ENCODE measurements at places on chromosomes 3 and 15. TPM values are rescaled to one million over a fixed set of nuclear protein-coding genes. Genes with fewer than 3 reads are reported as not detected.

The SLC51B gene
- total RNA-seq: not detected

DNA sequence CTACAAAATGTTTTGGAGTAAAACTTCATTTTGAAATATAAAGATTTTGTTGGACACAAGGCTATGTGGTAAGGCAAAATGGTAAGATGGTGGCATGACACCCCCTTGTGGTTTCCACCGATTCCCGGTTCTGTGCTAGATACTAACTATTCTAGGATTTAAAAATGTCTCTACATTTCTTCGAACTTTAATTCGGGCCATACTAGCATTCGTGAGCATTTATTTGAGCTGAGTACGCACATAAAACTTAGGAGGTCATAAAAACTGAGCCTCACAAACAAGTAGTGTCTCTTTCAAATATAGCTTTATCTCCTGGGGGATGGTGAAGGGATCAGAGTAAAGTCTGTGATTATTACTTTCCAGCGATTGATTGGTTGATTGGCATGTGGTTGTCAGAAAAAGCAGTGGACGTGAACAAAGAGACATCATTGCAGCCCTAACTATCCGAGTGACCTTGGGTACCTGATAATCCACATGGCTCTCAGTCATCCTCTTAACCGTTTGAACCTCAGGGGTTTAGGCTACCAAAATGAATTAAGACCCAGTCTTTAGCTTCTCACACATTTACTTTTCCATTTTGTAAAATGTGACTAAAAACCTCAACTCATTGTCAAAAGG, 1.1 kb upstream of the ZNF639 start:
- no peak for DNase-seq

The GOLGA8J gene
- total RNA-seq: not detected

The MAP1A gene
- 1.4 TPM for total RNA-seq

DNA sequence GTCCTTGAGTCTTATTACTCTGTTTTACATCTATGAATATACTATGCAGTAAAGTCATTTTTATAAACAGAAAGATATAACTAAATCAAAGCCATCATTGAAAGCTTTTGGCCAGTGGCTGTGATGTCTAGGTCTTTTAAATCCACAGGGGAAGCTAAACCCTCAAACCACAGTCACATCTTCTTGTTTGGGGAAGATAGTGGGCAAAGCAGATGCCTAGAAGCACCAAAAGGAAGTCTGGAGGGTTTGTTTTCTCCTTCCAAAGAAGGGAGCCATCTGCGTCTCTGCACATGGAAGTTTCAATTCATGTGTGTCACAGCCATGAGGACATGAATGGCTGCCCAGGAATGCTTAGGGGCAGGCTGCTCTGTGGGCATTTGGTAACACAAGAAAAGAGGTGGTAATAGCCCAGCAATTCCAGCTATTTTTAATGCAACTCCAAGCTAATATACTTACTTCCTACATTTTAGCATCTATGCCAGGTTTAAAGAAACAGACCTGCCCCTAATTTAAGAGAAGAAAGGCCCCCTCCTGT, 322.2 kb downstream of the SLC9A9 start:
- no peak for DNase-seq

The SPATA12 gene
- total RNA-seq: 0.04 TPM

The CAV3 gene
- not detected for total RNA-seq

- DNase-seq: no peak
Observed at GRCh38 chr3:17795711-17796110, 53.3 kb upstream of the TBC1D5 start.

- no peak for DNase-seq
Observed at GRCh38 chr3:30894521-30895251, at the start of gene GADL1. GADL1 (minus strand) TSS chr3:30894661; CDS start chr3:30894614, 47 bp downstream.

The TJP1 gene
- 66.9 TPM for total RNA-seq

The GABRA5 gene
- not detected for total RNA-seq

DNA sequence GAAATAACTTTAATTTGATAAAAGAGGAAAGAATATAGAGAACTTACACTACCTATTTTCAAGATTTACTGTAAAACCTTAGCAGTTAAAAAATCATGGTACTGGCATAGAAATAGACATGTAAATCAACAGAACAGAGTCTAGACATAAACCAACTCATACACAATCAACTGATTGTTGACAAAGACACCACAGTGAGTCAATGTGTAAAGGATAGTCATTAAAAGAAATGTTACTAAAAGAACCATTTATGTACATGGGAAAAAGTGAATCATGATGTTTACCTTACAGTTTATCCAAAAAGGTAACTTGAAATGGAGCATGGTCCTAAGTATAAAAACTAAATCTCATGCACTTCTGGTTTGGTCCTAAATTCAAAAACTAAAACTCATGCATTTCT, 847.4 kb downstream of the IGSF11 start:
- DNase-seq: no peak

GRCh38 chr15:94182883-94183282, 48.5 kb upstream of the MCTP2 start:
- DNase-seq: no peak

The MTMR10 gene
- total RNA-seq: 49.9 TPM

GRCh38 chr3:186807231-186807630, 949 bp upstream of the RFC4 start:
- no peak for DNase-seq

GRCh38 chr3:74001436-74001835, 376.7 kb upstream of the PDZRN3 start:
- DNase-seq: no peak

All from pulmonary artery endothelial cell (primary cell).